ENCODE measurements at places on chromosomes 1 and 21.

DNA sequence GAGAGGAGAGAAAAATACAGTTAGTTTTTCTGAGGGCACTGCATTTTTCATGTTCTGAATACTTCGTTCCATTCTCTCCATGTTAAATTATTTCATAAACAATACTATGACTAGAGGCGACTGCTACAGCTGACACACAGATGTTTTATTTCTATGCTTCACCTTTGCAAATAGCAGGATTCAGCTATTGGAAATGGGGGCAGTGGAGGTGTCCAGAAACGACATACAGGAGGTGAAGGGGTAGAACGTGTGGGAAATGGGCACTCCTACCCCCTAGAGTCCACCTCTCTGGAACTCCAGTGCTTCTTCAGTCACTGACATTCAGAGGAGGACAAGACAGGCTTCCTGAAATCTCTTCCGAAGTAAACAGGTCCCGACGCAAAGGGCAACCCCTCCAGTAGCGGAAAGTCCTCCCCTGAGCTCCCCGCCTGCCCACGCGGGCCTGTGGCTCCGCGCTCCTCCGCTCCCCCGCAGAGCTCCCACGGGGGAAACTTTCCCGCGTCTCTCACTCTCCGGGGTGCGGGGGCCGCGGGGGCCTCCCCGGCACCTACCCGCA, 480 bp downstream of the DPYD start:
- no peak for DNase-seq

GRCh38 chr1:62794053-62794452, 10.1 kb downstream of the ATG4C start:
- DNase-seq = no peak

- DNase-seq = no peak
Observed at GRCh38 chr1:227898502-227899140, 49.1 kb downstream of the WNT9A start.

DNA sequence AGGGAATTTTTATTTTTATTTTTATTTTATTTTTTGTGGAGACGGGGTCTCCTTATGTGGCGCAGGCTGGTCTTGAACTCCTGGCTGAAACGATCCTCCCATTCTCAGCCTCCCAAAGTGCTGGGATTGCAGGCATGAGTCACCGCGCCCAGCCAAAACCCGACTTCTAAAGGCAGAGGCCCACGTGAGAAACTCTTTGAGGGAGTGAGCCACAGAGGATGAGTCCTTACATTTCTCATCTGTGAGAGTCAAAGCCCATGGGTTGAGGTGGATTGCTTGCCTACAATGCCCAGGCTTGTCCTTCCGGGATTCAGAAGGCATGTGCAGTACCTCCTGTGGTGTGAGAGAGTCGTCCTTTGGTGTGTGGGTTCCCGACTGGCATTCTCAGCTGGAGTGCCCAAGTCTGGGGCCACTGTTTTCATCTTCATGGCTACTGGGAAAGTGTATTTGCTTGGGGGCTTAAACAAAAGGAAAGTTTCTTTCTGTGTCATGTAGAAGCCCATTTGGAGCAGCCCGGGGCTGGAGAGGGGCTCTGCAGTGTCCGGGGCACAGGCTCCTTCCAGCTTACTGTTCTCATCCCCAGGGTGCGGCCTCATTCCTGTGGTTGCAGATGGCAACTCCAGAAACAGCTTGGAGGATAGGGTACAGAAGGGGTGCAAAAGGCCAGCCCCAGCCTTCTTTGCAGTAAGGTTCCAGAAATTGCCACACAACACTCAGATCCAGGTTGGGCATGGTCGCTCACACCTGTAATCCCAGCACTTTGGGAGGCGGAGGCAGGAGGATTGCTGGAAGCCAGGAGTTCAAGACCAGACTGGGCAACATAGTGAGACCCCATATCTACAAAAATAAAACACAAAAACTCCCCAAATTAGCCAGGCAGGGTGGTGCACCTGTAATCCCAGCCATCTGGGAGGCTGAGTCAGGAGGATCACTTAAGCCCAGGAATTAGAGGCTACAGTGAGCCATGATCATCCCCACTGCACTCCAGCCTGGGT, 29.4 kb upstream of the CSF3R start:
- DNase-seq = no peak

DNA sequence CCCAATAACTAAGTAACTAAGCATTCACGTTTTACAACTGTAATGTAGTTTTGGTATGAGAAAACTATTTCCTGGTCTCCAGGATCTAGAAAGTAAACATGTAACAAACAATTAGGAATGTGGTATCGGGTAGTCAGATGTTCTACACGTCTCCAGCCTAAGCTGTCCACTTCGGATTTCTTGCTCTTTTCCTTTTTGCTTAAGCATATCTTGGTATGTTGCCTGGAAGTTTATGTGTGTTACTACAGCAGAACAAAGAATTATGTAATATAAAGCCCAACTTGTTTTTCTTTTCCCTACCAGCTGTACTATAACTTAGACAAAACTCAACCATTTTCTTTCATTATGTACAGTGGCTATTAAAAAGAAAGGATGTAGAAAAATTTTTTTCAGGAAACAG, 20.4 kb upstream of the WARS2 start:
- no peak for DNase-seq

- DNase-seq = no peak
Observed at GRCh38 chr1:245008761-245009160, 144.4 kb upstream of the HNRNPU start.

DNA sequence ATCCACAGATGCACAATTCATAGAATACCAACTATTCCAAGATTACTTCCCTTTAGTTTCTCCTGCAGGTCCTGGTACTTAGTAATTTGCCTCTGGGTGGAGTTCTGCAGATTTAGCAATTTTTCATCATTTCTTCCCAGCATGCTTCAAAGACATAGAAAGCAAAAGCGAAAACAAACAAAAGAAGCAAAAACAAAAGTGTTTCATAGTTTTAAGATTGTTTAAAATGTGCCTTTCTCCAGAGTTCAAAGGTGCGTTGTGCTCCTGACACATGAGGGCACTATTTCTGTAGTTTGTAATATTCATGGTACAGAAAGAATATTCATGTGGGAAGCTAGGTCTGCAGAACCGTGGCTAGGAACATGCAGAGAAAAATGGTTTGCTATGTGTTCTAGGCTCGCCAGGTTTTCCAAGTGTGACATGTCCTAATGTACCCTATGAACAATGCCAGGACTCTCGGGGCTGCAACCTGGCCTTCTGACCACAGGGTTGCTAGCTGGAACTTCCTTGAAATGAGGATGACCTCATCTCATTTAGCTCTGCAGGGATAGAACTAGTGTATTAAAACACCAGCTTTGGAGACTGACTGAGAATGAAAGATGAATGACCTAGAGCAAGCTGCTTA, 30.0 kb upstream of the RCSD1 start:
- peak; percentile 47 for DNase-seq

- no peak for DNase-seq
Observed at GRCh38 chr1:45135316-45135715, 71.1 kb downstream of the ZSWIM5 start.

- DNase-seq = no peak
Observed at GRCh38 chr1:22815421-22816066, 104.9 kb downstream of the EPHB2 start.

GRCh38 chr21:44686000-44686781, 4.2 kb upstream of the KRTAP12-1 start:
- DNase-seq = no peak
